ENCODE measurements at places on chromosomes 12 and 14.

DNA sequence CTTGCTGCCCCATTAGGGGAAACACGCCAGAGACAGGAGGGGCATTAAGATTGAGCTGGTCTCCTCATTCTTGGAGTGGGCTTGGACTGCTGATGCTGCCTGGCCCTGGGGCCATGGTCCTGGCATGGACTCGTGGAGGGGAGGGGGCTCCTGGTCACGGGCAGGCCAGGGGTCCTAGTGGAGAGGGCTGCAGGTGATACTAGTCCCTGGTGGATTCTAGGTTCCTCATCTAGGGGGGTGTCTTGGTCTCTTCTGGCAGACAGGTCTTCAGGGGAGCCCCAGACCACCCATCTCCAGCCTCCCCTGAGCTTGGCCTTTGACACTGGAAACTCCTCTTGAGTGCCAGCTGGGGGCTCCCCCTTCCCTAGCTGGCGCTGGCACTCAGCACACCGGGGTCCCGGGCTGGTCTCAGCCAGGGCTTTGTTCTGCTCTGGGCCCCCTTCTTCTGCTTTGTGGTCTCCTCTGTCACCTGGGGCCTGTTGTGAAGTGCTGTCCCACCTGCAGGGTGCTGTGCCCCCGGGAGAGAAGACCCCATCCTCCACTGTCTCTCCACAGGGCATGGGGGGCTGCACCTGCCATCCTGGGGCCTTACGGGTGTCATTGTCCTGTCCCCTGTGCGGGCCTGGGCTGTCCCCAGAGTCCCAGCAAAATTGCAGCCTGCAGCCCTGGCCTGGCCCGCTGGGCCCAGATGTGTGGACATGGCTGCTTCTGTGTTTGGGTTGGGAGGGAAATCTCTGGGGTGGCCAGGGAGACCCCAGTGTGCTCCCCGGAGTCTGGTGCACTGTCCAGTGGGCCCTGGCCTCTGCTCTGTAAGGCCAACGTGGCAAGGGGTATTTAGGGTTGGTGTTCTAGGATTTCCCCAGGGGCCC lies 2.3 kb downstream of the KIF26A start:
- no peak for DNase-seq

DNA sequence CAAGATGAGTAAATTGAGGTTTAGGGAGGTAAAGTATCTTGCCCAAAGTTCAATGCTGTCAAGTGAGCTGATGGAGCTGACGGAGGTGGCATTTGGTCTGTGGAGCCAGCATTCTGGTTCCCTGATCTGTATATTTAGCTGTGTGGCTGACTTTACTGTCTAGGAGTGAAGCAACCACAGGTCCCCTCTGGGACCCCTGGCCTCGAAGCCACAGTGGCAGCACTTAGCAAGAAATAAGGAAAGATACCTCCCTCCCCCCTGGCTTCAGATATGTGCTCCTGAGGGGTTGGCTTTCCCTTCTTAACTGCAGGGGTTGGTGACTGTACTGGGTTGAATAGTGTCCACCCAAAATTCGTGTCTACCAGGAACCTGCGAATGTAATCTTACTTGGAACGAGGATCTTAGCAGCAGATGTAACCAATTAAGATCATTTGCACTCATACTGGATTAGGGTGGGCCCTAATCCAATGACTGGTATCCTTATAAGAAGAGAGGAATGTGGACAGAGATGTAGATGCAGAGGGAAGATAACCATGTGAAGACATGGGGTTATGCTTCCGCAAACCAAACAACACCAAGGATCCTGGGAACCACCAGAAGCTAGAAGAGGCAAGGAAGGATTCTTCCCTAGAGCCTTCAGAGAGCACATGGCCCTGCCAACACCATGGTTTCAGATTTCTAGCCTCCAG lies 2.0 kb upstream of the ACVR1B start:
- DNase-seq = no peak

DNA sequence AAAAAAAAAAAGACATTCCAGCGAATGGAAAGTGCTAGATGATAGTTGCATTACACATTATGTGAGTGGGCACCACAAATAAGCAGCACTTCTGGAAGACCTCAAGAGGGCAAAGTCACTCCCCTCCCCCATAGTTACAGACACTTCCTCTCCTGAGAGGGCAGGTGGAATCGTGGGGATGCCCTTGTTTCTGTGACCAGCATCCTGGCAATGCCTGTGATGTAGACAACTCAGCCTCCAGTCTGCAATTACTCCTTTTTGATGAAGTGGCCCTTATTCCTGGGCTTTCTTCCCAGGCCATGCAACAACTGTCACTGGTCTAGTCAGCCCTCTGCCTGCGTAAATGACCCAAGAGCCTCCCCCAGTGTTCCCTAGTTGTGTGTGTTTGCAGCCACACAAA lies 104.8 kb downstream of the VRK1 start:
- peak; percentile 16 for DNase-seq

DNA sequence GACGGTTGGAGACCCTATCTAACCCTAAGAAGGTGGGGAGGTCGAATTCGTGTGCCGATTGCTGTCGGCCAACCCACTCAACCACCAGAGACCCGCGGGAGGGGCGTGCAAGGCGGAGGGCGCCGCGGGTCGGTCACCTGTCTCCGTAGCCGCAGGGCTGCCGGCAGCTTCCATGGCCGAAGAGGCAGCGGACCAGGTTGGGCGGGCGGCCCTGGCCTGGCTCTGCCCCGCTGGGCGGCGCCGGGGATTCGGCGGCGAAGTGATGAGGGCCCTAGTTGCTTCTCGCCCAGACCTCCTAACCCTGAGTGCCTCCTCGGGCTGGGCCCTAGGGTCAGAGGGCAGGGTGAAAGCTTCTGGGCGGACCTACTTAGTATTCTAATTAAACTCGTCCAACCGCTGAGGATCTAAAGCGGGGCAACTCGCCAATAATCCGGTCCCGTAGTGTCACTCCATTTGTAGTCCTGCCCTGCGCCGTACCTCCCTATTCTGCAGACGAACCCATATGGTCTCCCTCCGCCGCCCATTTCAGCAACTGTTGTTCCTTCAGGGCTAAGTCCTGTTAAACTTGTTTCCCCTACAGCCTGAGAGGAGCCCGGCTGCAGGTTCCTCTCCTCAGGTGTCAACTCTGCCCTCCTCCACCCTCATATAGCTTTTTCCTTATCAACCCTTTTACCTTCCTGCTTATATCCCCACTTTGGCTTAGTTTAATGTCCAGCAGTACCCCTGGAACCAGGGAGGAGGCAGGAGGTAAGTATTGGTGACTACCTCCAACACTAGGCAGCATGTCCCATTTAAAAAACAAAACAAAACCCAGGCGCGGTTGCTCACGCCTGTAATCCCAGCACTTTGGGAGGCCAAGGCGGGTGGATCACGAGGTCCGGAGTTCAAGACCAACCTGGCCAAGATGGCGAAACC lies at the start of gene PYM1:
Gene PYM1 (minus strand): TSS at position 307 of the 915 bp plus-strand sequence. CDS start 133 bp downstream, at position 174.
- no peak for DNase-seq

DNA sequence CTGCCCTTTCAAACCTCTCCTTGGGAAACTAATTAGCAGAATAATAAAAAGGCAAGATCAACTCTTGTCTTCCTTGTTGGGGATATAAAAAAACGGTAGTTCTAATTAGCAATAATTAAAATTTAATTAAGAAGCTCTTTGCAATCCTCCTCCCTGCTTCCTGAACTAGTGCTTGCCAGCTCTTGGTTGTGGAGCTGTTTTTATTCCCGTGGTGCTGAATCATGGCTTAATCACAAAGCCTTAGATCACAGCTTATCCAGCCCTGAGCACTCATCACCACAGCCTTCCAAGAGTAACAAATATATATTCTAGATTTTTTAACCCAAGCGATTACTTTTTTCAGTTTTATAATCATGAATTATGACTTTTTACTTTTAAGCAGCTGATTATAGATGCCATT lies 63.2 kb upstream of the INSM2 start:
- no peak for DNase-seq

GRCh38 chr14:93044121-93044520 lies 71.6 kb downstream of the ITPK1 start:
- no peak for DNase-seq

DNA sequence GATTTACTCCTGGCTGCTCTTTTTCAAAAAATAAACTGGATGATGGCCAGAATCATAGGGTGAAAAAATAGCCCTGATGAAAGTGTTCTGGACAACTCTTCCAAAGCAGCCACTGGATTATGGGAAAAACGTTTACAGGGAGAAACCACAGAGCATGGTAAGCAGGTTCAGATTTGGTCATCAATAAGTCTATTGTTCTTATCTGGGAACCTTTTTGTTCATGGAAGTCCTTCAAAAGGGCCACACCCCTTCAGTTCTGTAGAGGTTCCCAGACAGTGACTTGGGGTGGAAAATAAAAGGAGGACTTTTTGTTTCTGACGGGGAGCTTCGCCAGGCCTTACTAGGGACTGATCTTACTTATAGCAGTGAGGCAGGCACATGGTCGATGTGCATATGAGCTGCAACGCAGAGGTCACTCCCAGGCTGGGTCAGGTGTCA lies 117.4 kb upstream of the SLC38A2 start:
- DNase-seq = no peak

GRCh38 chr14:95480109-95480886 lies 36.2 kb downstream of the SYNE3 start:
- DNase-seq = no peak

GRCh38 chr12:42741771-42742510 lies 152.4 kb upstream of the PRICKLE1 start:
- no peak for DNase-seq

- peak; percentile 27 for DNase-seq
Measured at GRCh38 chr12:107468182-107468581, 217.4 kb upstream of the PWP1 start.

DNA sequence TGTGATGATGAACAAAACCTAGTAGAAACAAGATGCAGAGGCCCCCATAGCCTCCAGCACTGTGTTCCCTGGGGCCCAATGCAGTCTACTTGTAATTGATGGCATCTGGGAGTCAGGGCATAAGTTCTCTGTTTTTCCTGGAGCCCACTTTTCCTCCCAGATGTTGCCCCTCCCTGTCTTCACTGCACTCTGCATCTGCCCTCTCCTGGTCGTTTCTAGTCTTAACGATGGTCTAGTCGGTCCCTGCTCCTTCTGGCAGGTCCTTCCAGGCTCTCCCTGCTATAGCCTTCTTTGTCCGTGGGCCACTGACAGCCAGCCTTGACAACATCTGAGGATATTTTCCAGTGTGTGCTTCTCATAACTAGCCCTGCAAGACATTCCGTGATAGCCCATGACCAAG lies 208.3 kb downstream of the GXYLT1 start:
- DNase-seq = no peak

DNA sequence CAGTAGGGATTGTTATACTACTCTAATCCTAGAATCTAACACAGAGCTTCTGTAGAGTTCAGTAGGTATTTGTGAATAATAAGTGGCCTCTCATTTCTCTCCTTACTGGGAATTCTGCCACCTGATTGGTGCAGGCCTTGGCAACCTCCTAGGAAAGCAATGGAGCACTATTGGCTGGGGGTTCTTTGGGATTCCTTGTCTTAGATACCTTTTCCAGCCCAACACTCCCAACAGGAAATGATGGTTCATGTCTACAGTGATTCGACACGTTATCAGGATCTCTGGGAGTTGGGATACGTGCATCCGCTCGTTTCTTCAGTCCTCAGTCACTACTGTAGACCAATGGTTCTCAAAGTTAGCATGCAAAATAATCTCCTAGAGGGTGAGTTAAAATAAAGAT lies 67.4 kb downstream of the ELK3 start:
- DNase-seq = no peak

GRCh38 chr14:31084385-31084784 lies 58.2 kb upstream of the STRN3 start:
- DNase-seq = no peak

GRCh38 chr12:7289743-7290142 lies 14.1 kb upstream of the ACSM4 start:
- no peak for DNase-seq

DNA sequence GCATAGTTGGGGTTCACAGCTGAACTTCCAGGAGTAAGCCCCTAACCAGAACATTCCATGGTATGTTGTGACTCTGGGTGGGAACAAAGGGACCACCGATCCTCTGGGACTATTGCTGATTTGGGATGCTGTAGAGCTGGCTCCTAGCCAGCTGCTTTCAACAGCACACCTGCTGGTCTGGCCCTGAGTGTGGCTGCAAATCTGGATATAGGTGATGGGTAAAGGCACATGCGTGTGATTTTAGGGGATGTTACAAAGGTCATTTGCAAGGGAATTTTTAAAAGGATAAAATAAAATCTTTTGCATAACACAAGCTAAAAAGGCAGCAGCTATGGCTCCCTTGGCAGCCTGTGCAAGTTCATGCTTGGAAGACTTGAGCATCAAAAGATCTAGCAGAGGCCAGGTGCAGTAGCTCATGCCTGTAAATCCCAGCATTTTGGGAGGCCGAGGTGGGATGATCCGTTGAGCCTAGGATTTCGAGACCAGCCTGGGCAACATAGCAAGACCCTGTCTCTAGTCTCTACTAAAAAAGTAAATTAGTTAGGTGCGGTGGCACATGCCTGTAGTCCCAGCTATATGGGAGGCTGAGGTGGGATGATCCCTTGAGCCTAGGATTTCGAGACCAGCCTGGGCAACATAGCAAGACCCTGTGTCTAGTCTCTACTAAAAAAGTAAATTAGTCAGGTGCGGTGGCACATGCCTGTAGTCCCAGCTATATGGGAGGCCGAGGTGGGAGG lies 1.6 kb downstream of the ALDH2 start:
- DNase-seq = no peak

DNA sequence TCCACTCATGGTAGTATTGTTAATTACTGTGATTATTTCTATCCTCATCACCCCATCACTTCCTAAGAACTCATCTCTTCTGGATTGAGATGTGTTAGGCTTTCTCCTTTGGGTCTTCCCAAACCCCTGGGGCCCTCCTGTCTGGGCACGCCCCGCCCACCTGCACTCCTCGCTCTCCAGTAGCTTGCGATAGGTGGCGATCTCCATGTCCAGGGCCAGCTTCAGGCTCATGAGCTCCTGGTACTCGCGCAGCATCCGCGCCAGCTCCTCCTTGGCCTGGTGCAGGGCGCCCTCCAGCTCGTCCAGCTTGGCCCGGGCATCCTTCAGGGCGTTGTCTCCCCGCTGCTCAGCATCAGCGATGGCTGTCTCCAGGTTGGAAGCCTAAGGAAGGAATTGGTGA lies 6.8 kb downstream of the KRT71 start:
- DNase-seq = no peak

- peak; percentile 91 for DNase-seq
Measured at GRCh38 chr12:108803428-108804105, 53.8 kb downstream of the SSH1 start.

- no peak for DNase-seq
Measured at GRCh38 chr12:42679466-42679865, 89.9 kb upstream of the PRICKLE1 start.

GRCh38 chr14:33692762-33693161 lies 258.1 kb downstream of the EGLN3 start:
- DNase-seq = no peak

- no peak for DNase-seq
Measured at GRCh38 chr12:128829861-128830504, 6.2 kb upstream of the SLC15A4 start.

Measured in NCI-H2227 treated with DMSO at 0.1 percent for 48 hours (cell line).